ENCODE measurements at places on chromosomes 6 and 20. TPM values are rescaled to one million over a fixed set of nuclear protein-coding genes. Genes with fewer than 3 reads are reported as not detected.

DNA sequence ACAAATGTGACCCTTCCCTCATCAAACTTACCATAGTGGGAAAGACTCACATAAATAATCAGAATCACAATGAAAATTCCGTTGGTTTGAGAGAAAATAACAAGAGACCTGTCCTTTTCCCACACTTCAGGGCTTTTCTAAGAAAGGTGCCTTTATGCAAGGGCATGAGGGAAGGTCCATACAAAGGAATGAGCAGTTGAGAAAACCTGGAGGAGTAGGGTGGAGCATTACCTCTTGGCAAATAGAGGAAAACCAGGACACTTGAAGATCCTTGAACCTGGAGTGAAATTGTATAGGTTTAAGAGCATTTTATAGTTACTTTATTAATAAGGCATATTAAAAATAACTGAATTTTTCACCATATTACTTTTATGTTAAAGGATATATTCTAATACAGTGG lies 54.3 kb downstream of the UBR2 start:
- no peak for DNase-seq

- no peak for DNase-seq
These were observed 38.9 kb upstream of the KCNK5 start for GRCh38 chr6:39268171-39268570.

GRCh38 chr6:92777146-92777740 lies 642.1 kb downstream of the EPHA7 start:
- DNase-seq, result no peak

DNA sequence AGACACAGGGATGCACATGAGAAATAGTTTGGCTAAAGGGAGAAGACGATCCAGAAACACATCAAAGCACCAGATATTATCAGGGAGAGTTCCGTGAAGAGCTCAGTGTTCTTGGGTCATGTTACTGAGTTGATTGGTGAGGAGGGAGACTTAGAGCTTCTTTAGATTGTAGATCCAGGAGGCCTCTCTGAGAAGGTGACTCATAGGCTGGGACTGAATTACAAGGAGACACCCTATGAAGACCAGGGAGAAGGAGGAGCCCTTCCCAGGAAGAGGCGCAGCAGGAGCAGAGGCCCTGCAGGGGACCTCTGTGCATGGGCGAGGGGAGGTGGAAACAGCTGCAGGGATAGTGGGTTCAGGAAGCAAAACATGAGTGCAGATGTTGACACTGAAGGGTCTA lies 196.5 kb downstream of the SLC24A3 start:
- DNase-seq, result no peak

GRCh38 chr6:4983322-4983721 lies 20.5 kb downstream of the RPP40 start:
- no peak for DNase-seq

GRCh38 chr6:103280417-103280816 lies 1579.3 kb downstream of the HACE1 start:
- DNase-seq, result no peak

DNA sequence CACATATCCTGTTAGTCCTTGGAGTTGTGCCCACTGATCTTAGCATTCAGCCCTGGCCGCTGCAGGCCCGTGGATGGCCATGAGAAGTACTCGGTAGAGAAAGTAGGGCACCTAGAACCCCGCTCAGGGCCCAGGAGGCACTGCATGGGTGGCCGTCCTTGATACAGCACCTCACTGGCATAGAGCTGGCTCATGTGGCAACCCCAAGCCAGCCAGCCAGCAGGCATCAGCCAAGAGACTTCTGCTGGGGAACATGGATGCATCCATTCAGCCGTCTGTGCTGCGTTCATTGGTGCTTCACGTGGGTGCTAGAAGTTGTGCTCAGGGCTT lies 10.6 kb downstream of the PYGB start:
- DNase-seq, result no peak

DNA sequence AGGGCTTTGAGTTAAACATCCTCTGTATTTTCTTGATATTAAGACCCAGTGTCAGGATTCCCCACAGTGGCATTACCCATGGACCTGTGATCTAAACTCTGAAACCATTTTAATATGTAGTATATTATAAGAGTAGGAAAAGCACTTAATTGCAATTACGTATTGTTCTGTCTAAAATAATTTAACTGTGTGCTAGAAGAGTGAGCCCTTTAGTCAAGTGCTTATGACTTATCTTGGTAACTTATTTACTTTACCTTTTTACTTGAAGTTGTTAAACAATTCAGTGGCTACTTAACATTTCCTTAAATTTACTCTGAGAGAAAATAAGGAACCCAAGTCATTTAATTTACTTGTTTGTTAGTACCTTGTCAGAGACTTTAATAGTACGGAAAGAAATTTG lies 173.6 kb downstream of the CDKAL1 start:
- no peak for DNase-seq

DNA sequence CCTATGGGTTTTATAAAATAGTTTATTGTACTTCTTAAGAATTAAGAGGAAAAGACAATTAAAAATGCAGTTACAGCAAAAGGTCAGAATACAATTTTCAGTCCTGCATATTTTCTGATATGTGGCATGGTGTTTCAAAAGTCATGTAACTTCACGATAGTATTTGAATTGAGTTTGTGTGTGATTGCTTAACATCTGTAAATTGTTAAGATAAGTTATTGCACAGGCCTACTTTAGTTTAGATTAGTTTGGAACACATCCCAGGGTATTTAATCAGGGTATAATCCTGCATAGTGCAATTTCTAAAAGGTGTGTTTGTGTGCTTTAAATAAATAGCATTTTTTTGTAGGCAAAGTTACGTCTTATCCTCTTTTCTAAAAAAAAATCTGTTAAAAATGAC lies 289.6 kb downstream of the RIMS1 start:
- no peak for DNase-seq

DNA sequence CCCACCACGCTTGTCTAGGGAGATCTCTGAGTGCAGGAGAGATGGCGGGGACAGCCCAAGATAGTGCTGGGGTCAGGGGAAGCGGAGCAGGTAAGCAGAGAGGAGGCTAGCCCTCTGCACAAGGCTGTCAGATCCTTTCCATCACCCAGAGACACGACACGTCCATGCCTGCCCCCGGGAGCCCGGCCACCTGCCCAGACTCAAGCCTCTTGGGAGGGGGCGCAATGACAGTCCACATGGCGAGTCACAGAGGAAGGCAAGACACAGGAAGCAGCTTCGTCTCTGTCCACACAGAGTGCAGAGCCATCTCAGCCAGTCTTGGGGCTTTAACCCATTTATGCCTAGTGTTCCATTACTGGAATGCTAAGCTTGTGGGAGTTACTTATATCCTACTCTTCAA lies 78.4 kb downstream of the PREX1 start:
- no peak for DNase-seq

DNA sequence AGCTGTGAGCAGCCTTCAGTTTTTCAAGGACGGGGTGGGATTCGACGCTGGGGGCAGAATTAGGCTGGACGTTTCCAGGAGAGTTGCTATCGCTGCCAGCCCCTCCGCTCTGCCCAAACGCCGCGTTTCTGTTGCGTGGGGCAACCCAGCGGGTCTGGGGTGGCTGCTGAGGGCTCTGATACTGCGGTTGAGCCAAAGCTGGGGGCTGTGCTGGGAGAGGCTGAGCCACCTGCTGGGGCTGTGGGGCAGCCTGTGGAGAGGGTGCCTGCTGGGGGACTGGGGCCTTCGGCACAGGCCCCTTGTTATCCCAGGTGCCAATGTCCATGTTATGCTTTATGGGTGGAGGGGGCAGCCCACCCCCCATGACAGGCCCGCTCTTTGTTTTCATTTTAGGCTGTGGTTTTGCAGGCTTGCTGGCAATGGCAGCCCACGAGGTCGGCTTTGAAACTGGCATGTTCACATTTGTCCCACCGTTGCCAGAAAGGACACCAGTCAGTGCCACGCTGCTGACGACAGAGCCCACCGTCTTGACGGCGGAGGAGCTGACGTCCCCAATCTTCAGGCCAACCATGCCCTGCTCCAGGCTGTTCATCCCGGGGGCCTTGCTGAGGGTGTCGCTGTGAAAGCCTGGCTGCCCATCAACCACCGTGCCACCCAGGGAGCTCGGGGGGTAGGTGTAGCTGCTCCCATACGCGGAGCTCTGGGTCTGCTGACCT lies 13.0 kb downstream of the YTHDF1 start:
- no peak for DNase-seq

- no peak for DNase-seq
These were observed 24.5 kb downstream of the ADAT2 start for GRCh38 chr6:143426026-143426425.

- no peak for DNase-seq
These were observed 515.6 kb downstream of the EYS start for GRCh38 chr6:65191471-65191870.

GRCh38 chr6:46130666-46131065 lies 877 bp downstream of the ENPP4 start:
- no peak for DNase-seq

DNA sequence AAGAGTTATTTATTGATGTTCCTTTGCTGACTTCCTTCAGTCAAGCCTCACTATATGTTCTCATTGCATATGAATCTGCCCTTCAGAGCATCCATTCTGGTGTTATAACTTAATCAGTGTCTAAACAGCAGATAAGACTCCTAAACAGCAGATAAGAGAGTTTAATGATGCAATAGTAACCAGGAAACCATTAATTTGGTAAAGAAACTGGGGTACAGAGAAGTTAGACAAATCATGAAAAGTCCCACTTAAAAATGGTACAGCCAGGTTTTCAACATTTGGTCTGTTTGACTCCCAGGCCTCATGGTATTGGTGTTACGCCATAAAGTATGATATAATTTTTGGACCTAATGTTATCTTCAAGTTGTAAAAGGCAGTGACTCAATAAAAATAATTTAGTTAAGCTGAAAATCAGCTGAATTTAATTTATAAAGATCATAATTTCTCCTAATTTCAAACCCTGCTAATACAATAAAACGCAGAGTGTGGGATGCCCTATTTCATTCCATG lies 127.4 kb upstream of the DST start:
- no peak for DNase-seq

GRCh38 chr6:3741477-3741871 lies 10.0 kb downstream of the PXDC1 start:
- DNase-seq, result no peak

DNA sequence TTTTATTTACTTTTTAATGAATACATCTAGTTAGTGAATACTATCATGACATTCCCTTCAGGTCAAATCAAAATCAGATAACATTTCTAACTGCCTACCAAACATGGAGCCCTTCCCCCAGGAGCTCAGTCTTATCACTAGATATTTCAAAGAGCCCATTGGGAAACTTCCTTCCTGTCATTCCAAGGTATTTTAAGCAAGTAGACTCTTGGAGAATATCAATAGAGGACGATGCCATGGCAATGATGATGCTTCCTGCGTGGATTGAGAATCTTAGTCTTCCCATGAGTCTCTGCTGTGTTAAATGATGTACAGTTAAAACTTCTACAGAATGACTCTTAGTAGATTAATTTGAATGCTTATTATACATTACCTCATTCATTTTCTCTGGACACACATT lies 384.9 kb downstream of the CENPW start:
- no peak for DNase-seq

DNA sequence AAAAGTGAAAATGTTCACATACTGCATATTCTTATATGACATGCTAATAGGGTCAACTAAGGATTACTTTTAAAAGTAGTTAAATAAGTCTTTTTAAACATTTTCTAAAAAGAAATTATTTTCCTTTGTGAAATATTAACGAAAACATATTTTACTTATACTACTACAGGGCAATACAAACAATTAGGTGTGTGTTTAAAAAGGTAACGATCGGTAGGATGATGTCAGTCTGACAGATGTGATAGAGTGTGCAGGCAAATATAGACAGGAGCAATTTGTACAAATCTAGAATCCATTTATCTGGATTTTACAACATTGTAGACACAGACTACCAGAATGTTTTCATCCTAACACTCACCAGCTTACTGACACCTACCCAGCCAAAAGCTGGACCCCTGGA lies 257.5 kb downstream of the FOXC1 start:
- no peak for DNase-seq

DNA sequence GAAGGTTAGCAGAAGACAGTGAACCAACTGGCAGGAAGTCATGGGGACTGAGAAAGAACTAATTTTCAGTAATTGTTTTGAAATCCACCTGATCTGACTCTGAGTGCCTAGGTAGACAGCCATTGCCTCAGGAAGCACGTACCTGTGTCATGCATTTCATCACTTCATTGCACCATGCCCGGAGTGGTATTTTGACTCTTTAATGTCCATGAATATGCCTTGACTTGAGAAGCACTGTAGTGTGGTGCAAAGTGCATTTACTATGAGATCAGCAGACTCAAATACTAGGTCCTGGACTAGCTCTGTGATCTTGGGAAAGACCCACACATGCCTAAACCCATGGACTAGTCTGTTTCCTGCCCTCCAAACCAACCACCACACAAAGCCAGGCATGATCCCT lies 370.9 kb upstream of the MARCKS start:
- no peak for DNase-seq

DNA sequence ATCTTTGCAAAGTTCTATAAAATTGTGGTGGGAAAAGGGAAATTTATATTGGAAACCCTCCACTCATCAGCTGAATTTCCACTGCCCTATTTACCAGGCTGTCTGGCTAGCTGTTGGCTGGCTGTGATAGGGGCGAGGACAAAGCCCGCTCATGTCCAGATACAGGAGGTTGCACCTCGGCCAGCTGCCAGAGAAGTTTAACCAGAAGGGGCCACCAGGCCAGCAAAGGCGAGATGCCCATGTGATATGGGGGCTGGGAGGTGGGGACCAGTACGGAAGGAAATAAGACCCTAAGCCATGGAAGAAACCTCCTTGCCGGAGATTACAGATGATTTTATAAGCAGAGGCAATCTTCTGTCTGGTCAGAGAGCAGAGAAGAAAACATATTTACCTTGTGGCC lies 143.8 kb downstream of the FNDC1 start:
- DNase-seq, result no peak

DNA sequence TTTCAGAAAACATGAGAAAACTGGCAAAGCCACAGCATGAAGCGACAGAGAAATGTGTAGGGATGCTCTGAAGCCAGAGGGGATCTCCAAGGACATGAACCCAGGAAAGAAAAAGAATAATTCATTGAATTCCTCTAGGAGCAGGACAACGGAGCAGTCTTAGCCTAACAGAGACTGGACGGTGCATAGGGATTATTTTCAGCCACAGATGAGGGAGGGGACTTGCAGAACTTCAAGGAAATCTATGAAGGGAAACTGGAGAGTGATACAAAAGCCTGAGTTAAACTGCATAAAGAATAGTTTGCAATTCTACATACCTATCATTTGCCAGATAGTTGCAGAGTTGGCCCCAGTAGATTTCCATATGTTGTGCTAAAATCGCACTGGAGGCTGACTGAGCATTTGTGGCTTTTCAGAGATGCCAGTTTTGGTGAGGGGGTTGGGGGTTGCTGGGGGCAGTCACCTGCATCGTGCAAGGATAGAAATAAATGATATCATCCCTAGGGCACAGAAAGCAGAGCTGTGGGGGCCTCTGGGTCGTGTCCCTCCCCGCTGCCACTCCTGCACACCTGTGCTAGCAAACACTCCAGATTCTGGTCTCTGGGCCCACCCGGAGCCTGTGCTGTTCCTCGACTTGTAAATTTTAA lies 443.2 kb upstream of the JARID2 start:
- DNase-seq, result no peak

- no peak for DNase-seq
These were observed 26.8 kb upstream of the NRSN1 start for GRCh38 chr6:24099181-24099580.

The PHF20 gene
- total RNA-seq, result 33.2 TPM

The TRIM31 gene
- total RNA-seq, result 0.23 TPM

The SULF2 gene
- 152 TPM for total RNA-seq

The FKBP1C gene
- total RNA-seq, result not detected

The HLA-DRB1 gene
- total RNA-seq, result 68.8 TPM

The BPIFB2 gene
- total RNA-seq, result 1.6 TPM

The TMEM74B gene
- 0.59 TPM for total RNA-seq

The LYRM4 gene
- 9.2 TPM for total RNA-seq

The SLC44A4 gene
- 3.6 TPM for total RNA-seq

The RSPO3 gene
- total RNA-seq, result 7.1 TPM

The CDSN gene
- not detected for total RNA-seq

Data from esophagus squamous epithelium (tissue), 5 donors.